Activated CD8-positive, alpha-beta memory T cell treated with anti-CD3 and anti-CD28 coated beads, Interleukin-2, amount 50 U/mL, for 48 hours (primary cell): ENCODE measurements at places on chromosomes 4 and X.
A peak's percentile ranks its signal among the peaks of the same experiment; 100 is the strongest.

DNA sequence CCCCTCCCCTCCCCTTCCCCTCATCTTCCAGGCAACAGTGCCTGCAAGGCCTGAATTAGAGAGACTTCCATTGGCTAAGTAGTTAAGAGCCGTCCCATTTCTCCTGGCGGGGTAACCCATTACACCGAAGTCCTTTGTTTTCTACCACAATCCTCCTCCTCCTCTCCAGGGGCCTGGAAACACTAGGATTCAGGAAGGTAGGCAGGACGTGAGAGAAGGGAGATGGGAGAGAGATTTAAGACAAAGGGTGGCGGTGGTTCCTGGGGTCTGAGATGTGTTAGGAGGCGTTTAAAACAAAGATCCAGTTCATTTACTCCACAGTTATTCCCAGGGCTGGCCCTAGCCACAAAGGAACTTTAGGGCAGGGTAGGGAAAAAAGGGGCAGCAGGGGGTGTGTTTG is 28.0 kb downstream of the NYX start:
- DNase-seq, result no peak

- no peak for DNase-seq
These were observed 821.2 kb downstream of the RPA4 start for GRCh38 chrX:97704881-97705280.

DNA sequence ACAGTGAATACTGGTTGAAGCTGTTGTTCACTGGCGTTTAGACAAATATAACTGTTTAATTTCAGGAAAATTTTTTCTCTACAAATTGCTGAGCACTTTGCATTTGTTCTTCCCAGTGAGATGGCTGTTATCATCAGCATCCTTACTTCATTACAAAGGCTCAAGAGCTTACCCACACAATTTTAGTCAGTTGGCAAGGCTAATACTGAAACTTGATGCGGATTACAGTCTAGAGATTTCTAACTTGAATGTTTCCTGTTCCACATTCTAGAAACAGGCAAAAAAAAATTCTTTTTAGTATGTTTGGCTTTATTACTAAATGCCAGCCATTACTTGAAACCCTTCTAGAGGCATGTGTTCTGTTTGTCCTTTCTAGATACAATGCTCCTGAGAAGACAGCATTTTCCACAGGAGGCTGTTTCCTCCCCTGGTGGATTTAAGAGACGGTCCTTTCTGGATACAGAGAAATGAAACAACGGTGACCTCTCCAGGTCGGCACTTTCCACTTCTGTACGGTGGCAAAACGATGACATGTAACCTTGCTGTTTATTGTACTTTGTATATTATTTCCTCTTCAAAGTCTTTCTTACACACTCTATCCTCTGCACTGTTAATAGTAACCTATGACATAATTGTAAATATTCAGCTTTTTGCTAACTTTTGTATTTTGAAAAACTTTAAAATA is 80.9 kb downstream of the RFC1 start:
- DNase-seq, result no peak

DNA sequence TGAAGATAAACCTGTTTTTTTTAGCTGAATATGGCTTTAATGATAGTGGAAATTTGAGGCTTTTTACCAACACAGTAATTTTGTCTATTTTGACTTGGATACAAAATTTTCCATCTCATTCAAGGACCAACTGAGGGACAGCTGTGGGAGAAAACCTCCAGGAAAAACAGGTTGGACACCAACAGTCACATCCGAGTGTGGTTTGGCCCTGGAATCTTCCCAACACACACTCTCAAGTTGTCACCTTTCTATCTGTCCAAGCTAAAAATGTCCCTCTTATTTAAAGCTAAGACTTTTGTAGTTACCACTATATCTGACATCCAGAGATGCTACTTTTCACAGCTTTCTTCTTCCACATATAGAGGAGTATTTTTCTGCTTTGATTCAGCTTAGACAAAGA is 404.9 kb downstream of the PCDH7 start:
- DNase-seq, result no peak

- DNase-seq, result no peak
These were observed 8.4 kb downstream of the ANK2 start for GRCh38 chr4:113057891-113058290.

DNA sequence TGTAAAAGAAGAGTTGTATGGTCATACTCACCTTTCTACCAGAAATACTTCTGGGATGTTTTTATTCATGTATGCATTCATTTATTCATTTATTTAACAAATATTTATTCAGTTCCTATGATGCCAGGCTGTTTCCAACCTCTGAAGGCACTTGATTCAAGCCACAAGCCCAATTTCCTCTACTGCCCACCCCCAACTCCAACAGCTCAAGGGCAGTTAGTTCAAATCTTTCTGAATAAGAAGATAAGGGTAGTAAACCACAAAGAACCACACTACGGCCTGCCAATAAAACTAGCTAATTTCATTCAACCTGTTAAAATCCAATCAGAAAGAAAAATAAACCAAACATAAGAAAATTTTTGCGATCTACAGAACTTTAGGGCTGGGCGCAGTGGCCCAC is 31.2 kb downstream of the LRBA start:
- no peak for DNase-seq

DNA sequence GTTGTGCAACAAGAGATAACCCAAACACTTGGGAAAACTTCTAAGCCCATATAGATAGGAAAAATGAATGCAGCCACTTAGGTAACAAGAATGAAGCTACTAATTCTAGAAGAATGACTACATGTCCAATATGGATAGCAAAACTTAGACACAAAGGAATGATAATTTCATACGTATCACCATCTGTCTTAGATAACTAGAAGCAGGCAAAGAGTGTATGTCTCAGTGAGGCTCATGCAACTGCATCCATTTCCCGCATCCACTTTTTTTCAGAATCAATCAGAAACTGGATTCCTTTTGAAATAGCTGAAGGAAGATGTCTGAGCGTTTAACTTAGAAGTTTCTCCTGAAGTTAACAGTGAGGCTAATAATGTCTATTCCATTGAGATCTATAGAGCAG is 408.7 kb upstream of the PITX2 start:
- no peak for DNase-seq

GRCh38 chr4:72679666-72680065 is 110.6 kb upstream of the ADAMTS3 start:
- DNase-seq, result no peak

- no peak for DNase-seq
These were observed 1153.0 kb downstream of the C4orf33 start for GRCh38 chr4:130249002-130249401.

GRCh38 chrX:137195991-137196390 is 162.2 kb upstream of the GPR101 start:
- DNase-seq, result no peak

DNA sequence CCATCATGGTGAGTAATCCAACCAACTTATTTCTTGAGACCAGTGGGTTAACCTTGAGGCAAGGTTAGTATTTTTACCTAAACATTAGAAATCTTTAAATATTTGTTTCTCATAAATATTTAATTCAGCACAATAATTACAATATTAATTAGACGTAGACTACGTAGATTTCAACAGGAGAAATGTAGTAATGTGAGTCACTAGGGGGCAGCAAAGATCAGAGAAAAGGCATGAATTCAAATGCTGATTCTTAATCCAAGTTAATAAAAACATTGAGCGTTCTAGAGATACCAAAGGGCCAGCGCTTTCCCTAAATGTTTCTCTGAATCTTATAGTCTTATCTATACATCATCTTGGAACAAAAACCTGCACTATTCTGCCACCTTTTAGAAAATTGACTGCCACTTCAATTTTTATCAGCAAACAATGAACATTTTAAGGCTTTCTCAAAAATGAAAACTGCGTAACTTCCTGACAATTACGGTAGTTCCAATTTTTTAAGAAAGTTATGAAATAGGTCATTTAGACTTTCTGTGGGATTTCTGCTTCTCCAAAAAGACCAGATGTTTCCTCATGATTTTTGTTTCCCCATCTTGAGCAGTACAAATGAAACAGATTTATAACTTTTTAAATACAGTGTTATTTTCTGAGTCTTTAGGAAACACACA is 180.7 kb downstream of the GASK1B start:
- DNase-seq, result no peak

DNA sequence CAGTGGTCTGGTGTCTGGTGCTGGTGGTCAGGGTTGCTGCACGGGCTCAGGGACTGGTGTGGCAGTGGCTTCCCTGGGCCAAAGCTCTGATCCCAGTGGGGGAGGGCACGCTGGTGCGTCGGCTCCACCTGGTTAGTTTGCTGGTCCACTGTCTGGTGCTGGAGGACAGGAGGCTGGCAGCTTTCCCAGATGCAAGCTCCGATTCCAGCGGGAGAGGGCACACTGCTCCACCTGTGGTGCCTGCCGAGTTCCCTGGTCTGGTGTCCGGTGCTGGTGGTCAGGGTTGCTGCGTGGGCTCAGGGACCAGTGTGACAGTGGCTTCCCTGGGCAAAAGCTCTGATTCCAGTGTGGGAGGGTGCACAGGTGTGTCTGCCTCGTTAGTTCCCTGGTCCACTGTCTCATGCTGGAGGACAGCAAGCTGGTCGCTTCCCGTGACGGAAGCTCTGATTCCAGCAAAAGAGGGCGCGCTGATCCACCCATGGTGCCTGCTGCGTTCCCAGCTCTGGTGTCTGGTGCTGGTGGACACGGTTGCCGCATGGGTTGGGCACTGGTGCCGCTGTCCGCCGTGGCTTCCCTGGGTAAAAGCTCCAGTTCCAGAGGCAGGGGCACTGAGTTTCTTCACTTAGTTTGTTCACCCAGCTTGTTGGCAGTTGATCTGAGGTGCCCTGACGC is 5.8 kb downstream of the VMA21 start:
- DNase-seq, result no peak

DNA sequence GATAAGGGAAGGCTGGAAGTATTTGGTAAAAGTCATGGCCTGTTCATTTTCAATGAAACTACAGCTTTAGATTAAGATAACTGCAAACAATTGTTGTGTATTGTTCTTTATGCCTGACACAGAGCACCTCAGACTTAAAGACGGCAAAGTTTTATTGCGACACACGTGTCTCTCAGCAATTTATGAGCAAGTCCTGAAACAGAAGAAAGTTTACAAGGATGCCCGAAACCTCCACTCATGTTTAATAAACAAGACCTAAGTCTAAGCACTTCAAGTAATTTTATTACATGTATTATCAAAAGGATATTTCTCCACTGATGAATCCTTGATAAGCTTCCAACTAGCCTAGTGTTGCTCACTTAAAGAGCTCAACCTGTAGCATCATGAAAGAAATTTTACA is 51.0 kb downstream of the DHX15 start:
- DNase-seq, result no peak

DNA sequence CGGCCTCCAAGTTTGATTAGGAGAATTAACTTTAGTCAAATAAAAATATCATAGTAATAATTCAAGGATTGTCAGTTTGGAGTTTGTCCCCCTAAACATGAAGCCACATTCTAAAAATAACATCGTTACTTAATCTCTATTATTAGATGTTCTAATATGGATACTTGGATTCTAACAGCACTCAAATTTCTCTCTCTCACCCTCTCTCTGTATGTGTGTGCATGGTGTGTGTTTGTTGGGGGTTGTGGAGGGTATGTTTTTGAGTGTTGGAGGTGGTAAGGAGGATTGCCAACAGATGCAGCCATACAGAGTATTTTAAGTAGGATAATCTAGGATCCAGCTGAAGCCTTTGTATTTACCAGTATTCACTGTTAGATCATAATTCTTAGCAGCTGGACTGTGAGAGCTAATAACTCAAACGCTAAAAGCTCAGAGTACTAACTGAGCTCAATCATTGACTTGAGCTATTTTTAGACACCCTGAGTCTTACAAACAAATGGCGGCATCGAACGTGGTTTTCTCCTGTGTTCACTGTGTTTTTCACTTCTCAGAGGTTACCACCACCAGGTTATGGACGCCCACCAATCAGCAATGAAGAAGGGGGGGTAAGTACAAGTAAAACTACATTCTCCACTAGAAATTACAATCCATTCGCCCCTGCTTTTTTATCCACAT is 8.8 kb downstream of the ENAM start:
- DNase-seq, result no peak

DNA sequence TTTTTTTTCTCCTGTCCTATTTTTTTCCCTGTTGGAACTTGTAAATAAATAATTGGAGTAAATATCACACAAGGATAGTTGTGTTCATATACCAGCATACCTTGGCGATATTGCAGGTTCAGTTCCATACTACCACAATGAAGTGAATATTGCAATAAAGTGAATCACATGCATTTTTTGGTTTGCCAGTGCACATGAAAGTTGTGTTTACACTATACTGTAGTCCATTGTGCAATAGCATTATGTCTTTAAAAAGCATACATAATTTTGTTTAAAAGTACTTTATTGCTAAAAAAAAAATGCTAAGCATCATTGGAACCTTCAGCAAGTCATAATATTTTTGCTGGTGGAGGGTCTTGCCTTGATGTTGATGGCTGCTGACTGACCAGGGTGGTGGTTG is 88.6 kb downstream of the GSTCD start:
- no peak for DNase-seq

GRCh38 chrX:13428053-13428786 is 108.4 kb upstream of the ATXN3L start:
- DNase-seq, result peak; percentile 51

GRCh38 chrX:103782640-103783039 is 6.0 kb downstream of the PLP1 start:
- no peak for DNase-seq

DNA sequence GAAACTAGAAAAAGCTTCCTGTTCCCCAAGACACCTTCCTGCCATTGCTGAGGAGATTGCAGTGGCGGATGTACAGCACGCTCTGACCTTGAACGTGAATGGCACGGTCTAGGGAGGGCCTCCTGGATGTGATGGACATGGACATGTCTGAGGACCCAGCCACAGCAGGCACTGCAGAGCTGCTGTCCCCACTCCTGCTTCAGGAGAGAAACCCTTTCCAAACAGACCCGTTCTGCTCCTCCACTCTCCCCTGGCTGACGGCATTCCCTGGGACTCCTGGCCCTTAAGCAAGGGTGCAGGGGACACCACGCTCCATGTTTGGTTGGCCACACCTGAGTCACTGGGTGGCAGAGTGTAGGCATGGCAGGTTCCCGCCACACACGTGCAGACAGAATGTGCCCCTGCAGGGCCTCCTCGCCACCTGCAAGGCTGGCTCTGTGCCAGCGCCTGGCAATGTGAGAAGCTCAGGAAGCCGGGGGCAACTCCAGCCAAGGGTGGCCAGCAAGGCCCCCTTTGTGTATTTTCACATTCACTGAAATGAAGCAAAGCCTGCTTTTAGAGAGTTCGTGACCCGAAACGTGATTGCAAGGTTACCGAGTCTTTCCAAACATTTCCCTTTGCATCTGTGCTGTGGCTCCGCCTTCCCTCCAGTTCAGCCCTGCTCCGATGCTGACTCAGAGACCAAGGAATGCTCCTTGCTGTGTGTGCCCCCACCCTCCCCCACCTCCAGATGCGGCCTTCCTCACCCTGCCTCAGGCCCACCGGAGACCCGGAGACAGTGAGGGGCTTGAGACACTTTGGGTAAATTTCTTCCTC is 46.1 kb downstream of the HTRA3 start:
- peak; percentile 36 for DNase-seq

DNA sequence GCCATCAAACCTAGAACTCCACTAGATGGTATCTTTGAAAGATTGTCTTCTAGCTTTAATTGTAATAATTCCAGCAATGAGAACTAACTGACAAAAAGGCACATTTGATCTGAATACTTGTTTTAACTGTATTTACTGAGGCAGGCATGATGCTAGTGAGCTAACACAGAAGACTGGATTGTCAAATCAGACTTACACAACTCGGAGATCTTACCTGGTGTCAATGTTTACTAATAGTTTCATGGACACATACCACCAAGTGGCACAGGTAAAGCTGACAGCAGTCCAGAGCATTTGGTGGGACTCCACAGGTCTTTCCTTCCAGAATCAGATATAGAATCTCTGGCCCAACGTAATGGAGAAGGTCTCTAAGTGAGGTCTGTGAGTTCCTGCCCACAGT is 229.9 kb upstream of the BOD1L1 start:
- DNase-seq, result no peak
